ENCODE measurements at places on chromosomes 16 and 17.
A peak's percentile ranks its signal among the peaks of the same experiment; 100 is the strongest.

DNA sequence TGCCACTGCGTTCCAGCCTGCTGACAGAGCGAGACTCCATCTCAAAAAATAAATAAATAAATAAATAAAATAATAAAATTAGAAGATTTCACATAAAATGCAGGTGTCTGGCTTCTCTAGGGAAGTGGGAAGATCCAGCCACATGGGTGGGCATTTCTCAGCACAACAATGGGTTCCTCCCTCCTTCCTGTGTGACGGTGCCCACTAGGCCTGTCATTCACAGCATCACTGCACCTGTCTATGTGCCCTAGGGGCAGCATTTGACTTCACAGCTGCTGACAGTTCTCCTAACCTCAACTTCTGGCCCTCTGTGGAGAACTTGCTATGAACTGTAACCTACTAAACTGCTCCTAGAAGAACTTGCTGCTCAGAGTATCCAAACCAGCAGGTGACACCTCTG is 3.0 kb downstream of the ABHD15 start:
- no peak for DNase-seq

DNA sequence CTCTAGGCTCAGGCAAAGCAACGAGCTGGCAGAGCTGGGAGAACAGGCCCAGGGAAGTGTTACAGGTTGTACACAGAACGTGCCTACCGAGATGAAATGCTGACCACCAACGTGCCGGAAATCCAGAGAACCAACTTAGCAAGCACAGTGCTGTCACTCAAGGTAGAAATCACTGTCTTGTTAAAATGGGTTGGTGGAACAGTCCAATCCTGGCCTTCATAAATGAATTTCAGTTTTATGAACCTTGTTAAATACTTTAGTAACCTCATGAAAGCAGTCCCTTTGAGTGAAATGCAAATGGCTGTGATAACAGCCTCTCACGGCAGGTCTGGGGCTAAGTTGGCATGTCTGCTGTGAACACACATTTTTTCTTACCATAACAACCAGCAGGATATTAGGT is 29.0 kb downstream of the ETV4 start:
- no peak for DNase-seq

GRCh38 chr16:50193594-50193993 is 40.5 kb downstream of the TENT4B start:
- DNase-seq: no peak

DNA sequence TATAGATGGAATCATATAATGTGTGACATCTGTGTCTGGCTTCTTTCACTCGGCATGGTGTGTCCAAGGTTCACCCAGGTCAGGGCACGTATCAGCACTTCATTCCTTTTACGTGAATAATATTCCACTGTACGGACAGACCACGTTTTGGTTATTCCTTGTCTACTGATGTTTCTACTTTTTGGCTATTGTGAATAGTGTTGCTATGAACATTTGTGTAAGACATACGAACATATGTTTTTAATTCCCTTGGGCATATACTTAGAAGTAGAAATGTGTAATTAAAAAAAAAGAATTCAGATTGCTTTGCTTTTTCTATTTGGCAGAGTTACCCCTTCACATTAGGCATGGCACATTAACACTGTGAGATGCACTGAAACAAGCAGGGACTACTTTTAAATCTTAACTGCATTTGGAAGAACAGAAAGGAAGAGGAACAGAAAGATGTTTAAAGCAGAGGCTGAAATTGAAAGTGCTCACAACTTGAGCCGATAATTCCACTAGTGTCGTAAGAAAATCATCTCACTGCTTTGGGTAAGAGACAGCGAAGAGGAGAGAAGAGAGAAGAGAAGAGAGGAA is 105.3 kb downstream of the VPS53 start:
- no peak for DNase-seq

DNA sequence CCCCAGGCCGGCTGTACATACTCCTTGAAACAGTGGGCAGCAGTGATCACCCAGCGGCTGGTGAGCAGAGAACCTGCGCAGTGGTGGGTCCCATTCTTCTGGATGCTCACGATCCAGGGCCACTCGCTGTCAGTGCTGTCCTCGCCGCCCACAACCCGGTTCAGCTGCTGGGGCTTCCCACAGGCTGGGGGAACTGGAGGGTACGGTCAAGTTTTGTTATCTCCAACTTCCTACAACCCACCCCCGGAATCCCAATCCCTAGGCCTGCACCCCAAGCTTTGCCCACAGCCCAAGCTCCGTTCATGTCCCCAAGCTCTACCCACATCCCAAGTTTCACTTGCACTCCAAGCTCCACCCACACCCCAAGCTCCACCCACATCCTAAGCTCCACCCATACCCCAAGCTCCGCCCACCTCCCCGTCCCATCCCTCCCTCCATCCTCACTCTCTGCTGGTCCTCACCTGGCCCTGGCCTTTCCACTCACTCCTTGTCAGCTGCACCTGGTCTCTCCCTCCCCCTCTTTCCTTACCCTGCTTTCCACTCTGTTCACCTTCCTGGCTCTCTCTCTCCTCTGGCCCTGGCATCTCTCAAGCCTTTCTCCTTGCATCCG is 1.8 kb downstream of the PRSS22 start:
- DNase-seq: no peak

- no peak for DNase-seq
Measured at GRCh38 chr16:31428279-31428597, at the start of gene COX6A2. Gene COX6A2 (minus strand): TSS chr16:31428360. CDS start chr16:31428325, 35 bp downstream.

- peak; percentile 88 for DNase-seq
Measured at GRCh38 chr16:11056993-11057649, 112.8 kb downstream of the CLEC16A start.

DNA sequence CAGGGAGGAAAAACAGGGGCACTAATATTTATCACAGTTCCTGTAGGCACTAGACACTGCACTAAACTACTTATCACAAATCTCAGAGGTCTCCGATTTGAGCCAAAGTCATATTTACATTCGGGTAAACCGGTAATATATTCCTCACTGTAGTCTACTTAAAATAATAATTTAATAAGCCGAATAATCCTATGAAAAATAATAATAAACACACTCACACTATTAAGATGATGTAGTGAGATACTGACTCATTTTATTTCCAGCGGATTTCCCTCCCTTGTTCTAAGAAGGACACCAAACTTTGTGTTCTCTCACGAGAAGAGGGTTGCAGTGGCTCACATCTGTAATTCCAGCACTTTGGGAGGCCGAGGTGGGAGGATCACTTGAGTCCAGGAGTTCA is 36.6 kb upstream of the TNRC6A start:
- no peak for DNase-seq

DNA sequence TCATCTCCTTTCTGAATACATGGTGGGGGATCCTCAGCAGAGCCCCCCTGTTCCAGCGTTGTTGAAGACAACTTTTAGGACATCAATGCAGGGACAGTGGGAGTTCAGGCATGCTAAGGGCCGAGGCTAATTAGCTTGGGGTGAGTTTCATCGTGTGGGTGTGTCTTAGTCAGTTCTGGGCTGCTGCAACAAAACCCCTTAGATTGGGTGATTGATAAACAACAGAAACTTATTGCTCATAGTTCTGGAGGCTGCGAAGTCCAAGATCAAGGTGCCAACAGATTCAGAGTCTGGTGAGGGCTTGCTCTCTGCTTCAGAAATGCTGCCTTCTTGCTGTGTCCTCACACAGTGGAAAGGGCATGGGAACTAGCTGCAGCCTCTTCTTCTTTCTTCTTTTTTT is 214.0 kb downstream of the NTN1 start:
- DNase-seq: no peak

DNA sequence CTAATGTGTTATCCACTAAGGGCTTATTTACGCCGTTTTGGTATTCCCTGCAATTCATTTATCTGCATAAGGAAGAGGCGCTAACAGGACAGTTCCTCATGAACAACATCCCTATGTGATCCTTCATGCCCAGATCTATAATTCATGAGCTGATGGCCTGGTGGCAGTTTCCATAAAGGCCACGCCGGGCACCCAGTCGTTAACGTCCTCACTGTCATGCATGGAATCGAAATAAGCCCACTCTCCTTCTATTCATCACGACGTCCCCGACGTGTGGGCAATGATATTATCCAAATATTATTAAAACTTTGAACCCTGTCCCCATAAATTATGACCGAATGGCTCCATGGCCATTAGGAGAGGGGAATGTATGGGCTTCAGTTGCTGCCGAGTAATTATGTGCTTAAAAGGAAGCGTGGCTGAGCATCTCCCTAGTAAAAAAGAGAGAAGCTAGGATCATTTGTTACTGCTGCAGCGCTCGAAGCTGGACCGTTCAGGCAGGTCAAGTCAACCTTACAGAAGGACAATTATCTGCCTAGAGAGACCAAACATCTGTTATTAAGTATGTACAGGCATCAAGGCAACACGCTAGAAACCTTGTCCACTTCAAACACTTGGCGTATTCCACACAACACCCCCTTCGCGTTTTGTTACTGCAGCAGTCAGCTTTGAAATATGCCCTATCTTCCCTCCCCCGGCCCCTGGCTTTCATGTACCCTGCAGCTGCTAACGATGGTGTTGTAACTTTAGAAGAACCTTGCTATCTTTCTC is 94.0 kb upstream of the SALL1 start:
- no peak for DNase-seq

DNA sequence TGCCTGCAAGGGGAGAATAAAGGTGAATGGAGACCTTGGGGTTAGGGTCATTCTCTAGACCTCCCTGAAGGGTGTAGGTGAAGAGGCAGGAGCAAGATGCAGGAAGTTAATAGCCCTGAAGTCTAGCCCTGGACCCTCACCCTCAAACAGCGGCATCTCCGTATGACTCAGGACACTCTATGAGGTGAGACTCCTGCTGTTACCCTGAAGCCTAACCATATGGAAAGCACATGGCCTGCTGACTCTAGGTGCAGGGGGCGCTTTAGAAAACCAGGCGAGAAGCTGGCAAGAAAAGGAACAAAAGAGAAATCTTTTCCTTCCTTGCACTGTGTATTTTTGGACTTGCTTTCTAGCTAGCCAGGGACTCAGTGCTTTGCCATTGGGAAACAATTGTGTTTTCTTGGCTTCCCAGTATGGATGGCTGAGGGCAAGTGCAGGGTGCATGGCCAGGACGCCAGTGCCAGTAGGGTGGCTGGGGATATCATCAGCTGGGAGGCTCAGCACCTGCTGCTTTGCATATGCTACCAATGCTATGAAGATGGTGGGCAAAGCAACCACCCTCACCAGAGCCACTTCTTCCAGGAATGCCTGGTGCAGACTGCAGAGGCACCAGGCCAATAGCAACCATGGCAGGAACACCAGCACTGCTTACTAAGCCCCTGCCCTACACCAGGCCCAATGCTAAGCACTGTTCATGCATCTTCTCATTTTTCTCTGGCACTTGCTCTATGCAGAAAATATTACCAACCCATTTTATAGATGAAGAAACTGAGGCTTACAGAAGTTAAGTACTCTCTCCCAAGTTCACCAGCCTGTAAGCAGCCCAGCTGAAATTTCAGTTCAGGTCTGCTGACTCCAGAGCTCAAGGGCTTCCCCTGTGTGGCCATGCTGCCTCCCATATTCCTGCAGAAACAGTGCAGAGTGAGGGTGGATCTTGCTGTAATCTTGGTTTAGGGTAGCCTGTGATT is 425.1 kb downstream of the SLC39A11 start:
- no peak for DNase-seq

GRCh38 chr17:68184141-68184571 is 63.7 kb upstream of the AMZ2 start:
- DNase-seq: no peak
